ENCODE measurements at places on chromosomes 1 and 21.

DNA sequence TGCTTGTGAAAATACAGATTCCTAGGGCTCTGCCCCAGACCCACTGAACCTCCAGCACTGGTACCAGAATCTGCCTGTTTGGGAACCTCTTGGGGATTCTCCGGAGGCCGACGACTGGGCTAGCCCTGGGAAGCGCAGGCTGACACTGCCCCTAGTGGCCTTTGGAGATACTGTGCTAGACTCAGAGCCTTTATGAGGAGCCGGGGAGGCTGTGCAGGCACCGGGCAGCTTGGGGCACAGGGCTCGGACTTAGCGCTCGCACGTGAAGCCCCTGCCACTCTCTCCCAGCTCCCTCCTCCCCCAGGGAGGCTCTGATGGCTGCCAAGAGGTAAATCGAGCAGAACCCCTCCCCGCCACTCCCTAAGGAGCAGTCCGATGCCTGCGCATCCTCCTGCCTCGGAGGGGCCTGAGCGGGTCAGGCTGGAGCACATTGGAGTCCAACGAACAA is 144.6 kb upstream of the TNR start:
- DNase-seq = peak; percentile 67

DNA sequence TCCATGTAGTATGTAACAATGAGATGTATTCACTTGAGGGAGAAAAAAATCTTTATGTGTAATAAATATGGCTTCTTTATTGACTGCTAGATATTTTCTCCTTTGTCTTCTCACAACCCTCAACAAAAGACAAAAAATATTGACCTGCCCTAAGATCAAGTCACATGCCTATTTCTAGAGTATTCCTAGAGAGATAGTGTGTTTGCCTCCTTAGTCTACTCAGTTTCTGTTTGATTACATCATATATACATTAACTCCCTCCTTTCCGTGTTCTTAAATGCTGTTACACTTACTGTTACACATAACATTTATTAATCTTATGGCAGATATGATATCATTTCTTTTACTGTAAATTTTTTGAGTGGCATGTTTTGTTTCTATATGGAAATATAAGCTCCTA is 281.6 kb upstream of the RGS18 start:
- no peak for DNase-seq

DNA sequence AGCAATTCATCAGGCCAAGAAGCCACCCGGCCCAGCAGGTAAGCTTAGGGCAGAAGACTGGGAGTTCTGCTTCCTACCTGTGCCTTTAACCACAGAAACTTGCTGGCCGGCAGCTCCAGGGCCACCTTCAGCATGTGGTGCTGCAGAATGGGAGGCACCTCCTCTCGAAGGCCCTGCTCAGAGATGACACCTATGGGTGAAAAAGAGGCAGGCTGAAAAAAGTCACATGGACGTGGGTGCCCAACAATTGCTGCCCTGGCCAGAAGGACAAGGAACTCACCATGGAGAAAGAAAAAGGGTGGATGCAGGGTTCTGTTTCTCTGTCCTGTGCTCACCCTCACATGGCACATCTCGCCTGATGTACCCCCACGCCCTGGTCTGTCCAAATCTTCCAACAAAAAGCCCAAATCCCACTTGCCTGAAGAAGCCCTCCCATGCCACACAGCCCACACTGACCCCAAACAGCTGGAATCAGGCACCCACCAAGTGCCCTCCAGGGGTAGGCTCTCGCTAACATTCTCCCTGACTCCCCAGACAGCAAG is 33.0 kb downstream of the URB1 start:
- no peak for DNase-seq

- no peak for DNase-seq
These were observed 55.9 kb downstream of the CLIC4 start for GRCh38 chr1:24801176-24801575.

DNA sequence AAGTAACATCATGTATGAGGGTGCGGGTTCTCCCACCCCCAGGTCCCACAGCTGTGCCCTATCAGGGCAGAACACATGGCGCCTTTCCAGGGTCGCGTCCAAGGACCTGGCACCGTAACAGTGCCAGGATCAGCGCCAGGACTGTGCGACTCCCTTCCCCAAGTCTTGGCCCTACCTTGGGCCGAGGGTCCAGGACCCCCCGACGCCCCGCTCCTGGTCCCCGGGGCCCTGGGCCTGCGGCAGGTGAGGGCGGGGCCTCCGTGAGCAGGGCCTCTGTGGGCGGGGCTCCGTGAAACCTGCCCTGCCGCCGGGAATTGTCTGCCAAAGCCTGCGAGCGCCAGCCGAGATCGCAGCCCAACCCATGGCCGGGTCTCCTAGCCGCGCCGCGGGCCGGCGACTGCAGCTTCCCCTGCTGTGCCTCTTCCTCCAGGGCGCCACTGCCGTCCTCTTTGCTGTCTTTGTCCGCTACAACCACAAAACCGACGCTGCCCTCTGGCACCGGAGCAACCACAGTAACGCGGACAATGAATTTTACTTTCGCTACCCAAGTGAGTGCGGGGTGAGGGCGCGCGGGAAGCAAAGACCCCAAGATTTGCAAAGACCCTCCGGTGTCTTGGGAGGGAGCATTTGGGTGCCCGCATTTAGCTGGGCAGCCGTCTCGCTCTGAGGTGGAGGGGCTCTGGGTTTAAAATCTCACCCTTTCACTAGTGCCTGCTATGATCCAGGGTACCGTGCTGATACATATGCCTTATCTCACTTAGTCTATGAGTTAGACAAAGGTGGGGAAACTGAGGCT is at the start of gene RHBG:
RHBG (plus strand) TSS at position 323 of the 796 bp plus-strand sequence; CDS start at position 362, 39 bp downstream.
- no peak for DNase-seq

- DNase-seq = no peak
These were observed 50.6 kb upstream of the LYPLAL1 start for GRCh38 chr1:219123036-219123435.

DNA sequence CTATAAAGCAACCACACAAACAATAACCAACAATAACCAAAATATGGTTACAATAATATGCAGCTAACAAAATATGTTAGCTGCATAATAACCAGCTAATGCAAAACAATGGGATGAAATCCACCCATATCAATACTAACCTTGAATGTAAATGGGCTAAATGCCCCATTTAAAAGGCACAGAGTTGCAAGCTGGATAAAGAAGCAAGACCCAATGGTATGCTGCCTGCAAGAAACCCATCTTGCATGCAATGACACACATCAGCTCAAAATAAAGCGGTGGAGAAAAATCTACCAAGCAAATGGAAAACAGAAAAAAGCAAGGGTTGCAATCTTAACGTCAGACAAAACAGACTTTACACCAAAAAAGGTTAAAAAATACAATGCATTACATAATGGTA is 316.5 kb upstream of the NR5A2 start:
- DNase-seq = no peak

- DNase-seq = no peak
These were observed 164.7 kb downstream of the NEGR1 start for GRCh38 chr1:72117621-72118020.

GRCh38 chr1:79052829-79053449 is 46.4 kb upstream of the ADGRL4 start:
- DNase-seq = no peak

DNA sequence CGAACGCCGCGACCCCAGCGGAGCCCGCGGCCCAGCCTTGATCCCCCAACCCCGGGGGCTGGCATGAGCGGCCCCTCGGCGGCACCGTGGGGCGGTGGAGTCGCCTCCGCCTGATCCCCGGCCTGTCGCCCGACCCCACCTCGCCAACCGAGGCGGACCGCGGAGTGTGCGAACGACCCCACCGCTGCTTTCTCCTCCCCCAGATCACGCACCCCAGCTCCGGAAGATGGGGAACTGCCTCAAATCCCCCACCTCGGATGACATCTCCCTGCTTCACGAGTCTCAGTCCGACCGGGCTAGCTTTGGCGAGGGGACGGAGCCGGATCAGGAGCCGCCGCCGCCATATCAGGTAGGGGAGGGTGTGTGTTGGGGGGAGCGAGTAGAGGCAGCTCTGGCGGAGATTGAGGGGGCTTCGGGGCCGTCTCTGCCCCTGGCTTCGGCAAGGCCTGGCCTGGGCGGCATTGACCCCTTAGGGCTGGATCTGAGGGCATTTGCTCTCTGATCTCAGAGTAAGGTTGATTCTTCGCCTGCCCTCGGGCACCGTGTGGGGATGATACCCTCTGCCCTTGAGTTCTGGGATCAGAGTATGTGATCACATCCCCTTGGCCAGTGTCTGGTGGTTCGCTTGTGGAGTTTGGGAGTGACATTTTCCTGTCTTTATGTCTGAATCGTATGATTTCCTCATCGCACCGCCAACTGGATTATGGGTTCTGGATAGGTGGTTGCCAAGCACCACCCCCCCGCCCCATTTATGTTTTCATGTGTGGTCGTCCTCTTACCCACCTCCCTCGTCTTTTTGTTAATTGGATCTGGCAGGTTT is 668 bp downstream of the RNF11 start:
- DNase-seq = peak; percentile 25

DNA sequence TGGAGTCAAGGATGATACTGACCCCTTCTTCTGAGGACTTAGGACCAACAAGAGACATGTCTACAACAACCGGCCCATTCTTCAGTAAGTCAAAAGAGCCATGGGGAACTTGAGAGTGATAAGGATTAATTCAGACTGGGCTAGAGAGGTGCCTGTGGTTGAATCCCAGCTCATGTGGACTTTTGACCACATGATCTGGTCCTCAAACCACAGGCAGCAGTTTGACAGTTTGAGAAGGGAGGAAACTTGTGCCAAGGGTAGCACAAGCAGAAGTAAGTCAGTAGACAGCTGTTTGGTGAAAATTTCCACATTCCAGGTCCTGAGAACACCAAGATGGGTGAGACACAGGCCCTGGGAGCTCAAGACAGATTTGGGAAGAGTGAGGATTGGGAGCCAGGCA is 19.8 kb downstream of the SH3BP5L start:
- DNase-seq = no peak

DNA sequence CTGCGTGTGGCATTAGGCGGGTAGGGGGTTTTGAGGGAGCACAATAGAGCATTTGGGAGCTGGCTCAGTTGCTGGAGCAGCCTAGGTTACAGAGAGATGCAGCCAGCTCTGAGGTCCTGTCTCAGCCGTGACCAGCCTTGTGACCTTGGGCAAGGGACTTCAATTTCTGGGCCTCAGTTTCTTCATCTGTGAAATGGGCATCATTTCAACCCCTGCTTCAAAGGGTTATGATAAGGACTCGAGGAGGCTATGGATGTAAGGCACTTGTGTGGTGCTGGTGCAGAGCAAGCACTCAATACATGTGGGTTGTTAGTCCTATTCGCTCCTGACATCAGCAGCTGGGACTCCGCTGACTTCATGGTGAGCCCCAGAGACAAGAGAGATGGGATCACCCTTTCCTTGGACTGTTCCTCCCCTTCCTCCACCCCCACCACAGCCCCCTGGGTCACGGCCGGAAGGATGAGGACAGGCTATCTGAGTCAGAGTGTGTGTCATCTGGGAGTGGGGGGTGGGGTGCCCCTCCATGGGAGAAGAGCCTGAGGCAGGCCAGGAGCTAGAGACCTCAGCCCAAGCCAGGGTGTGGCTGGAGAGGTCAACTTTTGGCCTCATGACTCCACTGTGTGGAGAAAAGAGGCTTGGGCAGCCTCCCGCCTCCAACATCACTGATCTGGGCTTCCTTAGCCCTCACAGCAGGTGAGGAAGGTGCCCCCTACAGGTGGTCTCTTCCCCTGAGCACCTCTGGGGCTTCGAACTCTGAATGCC is 71.4 kb upstream of the ZBTB40 start:
- no peak for DNase-seq

DNA sequence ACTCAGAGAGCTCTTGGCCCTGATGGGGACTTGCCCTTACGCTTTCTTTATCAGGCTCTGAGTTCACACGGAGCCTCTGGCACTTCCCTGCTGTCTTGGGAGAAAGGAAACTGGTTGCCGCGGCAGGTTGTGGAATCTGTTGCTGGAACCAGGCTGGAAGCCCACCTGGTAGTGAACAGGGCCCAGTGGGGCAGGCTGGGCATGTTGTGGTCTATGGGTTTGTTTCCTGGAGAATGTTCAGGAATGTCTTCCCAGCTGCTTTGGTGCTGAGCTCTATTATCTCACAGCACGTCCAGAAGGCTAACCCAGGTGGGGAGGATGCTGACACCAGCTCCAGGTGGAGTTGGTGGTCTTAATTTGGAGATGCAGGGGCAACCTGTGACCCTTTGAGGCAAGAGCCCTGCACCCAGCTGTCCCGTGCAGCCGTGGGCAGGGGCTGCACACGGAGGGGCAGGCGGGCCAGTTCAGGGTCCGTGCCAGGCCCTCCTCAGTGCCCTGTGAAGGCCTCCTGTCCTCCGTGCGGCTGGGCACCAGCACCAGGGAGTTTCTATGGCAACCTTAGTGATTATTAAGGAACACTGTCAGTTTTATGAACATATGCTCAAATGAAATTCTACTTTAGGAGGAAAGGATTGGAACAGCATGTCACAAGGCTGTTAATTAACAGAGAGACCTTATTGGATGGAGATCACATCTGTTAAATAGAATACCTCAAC is 33.3 kb upstream of the TDRD10 start:
- no peak for DNase-seq

DNA sequence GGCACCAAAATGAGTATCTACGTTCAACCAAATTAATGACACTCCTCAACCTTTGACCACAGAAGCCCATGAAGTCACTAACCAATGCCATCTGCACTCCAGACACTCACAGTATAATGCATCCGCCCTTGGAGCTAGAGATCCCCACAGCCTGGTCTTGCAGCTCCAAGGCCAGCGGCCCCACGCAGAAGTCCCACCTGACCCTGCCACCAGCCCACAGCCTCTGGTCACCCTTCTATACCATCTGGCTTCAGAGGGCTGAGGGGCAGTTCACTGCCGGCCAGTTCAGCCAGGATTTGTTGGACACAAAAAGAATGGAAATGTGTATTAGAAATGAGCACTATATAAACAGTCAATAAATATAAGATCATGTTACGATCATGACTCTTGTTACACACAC is 211.2 kb downstream of the RRAGC start:
- DNase-seq = no peak

DNA sequence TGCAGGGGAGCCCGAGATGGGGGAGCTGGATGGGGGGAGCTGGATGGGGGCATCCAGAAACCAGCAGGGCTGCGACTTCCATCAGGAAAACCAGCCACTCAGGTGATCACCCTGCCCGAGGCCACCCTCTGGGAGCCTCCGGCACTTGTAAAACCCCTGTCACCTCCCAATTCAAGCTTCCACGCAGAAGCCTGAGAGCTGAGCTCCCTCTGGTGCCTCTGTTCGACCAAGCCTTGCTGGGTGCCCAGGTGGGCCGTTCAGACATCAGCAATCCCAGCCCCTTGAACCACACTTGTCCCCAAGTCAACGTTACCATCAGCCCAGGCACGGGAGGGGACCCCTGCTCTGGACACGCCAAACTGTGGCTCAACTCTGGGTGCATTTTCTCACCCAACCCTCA is 59.6 kb downstream of the MEGF6 start:
- DNase-seq = no peak

DNA sequence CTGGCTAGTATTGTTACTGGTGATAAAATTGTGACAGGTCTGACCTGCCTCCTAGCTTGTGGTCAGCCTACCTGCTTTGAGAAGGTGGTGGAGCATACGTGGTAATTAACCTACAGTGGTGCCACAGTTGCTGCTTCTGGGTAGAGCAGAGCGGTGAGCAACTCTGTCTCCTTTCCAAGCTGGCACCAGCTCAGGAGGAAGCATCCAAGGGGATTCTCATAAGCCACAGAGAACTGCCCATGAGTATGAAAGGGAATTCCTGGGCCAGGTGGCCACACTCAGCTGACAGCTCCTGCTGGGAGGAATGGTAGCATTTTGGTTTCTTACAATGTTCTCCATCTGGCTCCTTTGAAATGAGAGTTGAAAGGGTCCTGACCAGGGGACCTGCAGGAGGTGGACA is 39.4 kb downstream of the ATP2B4 start:
- DNase-seq = no peak

All from neural crest cell (in vitro differentiated cells).